ENCODE measurements at places on chromosomes 5 and 9. TPM values are rescaled to one million over a fixed set of nuclear protein-coding genes. Genes with fewer than 3 reads are reported as not detected.
A peak's percentile ranks its signal among the peaks of the same experiment; 100 is the strongest.

GRCh38 chr9:10366171-10366779 is 246.5 kb downstream of the PTPRD start:
- no peak for DNase-seq

DNA sequence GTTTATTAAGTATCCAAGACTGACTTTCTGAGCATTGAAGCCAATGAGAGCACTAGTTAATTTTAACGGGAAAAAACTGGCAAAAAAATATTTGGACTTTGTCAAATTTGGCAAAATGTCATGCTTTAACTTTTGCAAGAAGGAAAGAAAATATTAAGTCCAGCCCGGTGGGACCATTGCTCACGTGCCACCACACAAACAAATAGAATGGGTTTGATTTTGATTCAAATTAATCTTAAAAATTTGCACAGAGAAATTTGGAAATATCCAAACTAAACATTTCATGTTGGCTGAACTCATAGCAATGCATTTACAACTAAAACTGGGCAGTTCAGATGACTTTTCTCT is 302.2 kb downstream of the EBF1 start:
- no peak for DNase-seq

DNA sequence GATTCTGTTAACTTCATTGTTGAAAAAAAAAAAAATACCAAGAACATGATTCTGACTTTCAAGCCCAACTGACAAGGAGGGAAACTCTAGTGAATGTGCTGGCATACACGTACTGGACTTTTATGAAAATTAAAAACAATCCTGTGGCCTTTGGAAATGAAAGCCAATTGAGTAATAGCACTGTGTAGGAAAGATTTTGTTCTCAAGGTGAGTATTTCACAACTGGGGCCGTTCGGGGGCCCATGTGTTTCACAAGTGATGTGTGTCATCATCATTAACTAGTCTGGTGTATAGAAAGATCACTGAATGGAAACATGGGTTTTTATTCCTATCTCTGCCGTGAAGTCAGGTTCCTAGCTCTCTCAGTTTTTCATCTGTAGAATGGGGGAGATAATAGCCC is 605.0 kb upstream of the CLINT1 start:
- DNase-seq: no peak

PLPPR1 gene
- not detected for total RNA-seq

ZNF483 gene
- total RNA-seq: 5.9 TPM

- no peak for DNase-seq
These were observed 124.7 kb upstream of the NIPBL start for GRCh38 chr5:36751886-36752285.

DNA sequence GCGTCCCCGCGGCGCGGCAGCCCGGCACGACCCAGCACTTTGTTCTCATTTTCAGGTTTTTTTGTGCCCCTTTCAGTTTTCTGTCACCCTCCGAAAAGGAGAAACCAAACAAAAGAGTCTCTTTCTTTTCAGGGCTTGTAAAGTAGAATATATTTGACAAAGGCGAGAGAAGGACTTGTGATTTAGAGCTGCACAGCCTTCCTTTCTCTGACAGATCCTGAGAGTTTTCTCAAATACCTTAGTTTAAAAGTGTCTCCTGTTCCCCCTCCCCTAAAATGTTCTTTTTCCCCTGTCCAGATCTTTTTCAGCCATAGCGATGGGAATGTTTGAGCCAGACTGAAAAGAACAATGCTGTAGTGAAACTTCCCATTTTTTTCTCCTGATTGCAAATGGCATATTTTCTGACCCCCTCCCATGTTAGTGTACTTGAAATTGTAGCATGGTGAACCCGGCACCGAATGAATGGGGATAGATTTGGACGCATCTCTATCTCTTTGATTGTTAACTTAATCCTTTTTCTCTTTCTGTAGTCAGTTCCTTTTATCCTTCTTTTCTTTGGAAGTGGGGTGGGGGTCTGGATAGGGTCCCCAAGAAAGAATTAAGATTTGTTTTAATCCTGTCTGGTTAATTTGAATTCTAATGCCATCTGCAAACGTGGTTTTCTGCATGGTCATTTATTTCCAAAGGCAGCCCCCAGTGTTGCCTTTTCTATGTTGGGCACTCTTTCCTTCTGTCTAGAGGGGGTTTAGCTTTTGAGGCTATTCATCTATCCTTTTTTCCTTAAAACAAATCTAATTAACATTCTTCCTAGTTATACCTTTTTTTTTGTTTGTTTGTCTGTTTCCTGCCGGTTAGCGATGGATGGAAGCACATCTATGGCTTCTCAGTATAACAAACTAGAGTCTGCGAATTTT is 2.2 kb downstream of the ZSWIM6 start:
- DNase-seq: no peak

TAF11L2 gene
- total RNA-seq: not detected

DNA sequence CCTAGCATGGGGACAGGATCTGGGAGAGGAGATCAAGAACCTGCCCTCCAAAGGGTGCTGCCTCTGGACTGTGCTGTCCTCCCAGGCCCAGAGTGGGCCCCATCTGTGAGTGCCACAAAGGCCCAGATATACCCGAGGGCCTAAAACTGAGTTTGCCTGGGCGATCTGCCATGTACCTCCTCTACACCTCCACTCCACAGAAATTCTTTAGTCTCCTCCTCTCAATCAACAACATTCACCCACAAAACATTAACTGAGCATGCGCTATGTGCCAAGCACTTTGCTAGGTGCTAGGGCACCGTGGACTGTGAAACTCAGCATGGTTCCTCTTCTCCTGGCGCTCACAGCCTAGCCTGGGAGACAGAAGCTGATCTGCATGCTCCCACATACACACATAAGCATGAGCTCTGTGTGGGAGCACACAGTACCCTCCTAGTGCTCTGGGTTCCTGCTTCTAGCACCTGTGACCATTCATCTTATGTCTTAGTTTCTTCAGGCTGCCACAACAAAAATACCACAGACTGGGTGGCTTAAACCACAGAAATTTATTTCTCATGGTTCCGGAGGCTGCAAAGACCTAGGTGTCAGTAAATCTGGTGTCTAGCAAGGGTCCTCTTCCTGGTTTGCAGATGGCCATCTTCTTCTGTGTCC is 82.0 kb upstream of the FSTL4 start:
- DNase-seq: no peak

- DNase-seq: peak; percentile 43
These were observed 39.3 kb upstream of the CDC42SE2 start for GRCh38 chr5:131224387-131225201.

GRCh38 chr5:138663561-138663960 is 88.4 kb upstream of the HSPA9 start:
- DNase-seq: no peak

DNA sequence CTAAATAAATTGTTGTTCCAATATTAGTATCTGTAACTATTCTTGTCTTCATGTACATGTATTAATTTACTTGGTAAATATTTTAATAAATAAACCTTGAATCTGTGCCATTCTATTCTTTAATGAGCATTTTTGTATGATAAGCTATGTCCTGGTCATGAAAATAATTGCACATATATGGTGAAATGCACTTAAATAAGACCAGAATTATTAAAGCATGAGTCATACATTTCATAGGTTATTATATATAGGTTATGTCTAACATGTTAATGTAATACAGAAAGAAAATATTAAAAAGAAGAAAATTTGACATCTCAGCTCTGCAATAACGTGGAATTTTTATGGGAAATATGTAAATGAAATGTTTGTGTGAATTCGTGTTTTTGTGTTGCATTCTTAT is 1168.1 kb downstream of the TAF11L14 start:
- no peak for DNase-seq

- no peak for DNase-seq
These were observed 154.3 kb upstream of the TBC1D2 start for GRCh38 chr9:98409719-98410118.

DNA sequence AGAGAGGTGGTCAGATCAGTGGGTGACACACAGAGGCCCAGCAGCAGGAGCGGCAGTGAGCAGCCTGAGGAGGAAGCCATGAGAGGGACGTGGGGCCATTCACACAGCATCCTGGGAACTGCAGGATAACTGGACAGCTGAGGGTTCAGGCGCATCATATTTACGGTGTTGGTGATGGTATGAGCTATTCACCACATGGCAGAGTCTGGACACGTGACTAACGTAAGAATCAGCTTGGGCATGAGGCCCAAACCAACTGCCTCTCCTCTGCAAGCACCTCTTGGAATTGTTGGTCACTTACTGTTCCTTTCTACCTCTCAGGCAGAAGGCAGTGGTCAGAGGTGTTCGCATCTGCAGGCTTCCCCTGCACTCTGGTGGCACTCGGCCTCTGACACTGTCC is 141.1 kb downstream of the ENTREP1 start:
- no peak for DNase-seq

- peak; percentile 2 for DNase-seq
These were observed 72.4 kb upstream of the UNC5A start for GRCh38 chr5:176737746-176738636.

DNA sequence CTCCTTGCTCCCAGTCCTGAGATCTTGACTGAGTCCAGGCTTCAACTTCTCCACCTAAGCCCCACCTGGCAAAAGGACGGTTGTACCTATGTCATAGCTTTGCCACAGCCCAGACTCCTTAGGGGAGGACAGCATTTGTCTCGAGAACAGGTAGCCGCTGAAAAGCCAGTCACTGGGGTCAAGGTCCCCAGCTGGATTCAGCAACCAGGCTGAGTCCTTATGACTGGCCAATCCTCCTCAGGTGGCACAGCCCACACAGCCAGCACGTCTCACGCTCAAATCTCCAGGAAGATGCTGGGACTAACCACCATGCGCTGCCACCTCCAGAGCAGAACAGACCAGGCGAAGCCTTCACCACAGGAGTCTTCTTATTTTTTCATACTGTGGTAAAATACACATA is 27.9 kb upstream of the SMU1 start:
- no peak for DNase-seq

FOXD4L5 gene
- total RNA-seq: 0.13 TPM

GRCh38 chr5:61327760-61328753 is 4.0 kb upstream of the ZSWIM6 start:
- peak; percentile 47 for DNase-seq

DNA sequence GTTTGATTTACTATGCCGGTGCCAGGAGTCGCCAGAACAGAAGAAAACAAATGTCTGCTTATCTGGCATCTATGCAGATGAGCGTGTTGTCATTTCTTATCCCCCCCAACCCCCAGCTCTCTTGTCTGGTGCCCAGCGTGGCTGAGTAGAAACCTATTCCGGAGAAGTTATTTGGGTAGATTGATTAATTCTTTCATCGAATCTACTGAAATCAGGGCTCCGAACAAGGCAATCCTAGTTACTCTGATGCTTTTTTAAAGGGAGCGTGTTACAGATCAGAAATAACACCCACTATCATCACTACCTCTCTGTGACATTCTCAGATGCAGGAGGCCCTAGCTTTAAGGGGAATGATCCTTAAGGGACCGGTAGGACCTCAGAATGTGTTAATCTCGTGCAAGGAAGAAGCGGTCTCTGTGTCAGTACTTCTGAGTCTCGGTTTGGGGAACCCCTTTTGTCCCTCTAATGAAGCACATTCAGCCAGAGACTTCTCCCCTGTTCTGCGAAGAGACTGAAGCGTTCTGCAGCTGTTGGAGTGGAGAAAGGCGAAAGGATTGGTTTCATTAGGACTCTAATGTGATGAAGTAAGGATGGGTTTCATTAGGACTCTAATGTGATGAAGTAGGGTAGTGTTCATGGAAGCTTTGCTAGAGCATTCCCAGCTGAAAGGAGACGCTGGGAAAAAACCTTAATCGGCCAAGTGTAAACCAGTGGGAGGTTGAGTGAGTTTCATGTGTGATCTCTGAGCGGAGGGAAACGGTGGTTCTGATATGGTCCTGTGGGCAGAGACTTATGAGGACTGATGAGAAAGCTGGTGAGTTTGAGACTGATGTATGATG is 1.5 kb downstream of the PIP5K1B start:
- no peak for DNase-seq

DNA sequence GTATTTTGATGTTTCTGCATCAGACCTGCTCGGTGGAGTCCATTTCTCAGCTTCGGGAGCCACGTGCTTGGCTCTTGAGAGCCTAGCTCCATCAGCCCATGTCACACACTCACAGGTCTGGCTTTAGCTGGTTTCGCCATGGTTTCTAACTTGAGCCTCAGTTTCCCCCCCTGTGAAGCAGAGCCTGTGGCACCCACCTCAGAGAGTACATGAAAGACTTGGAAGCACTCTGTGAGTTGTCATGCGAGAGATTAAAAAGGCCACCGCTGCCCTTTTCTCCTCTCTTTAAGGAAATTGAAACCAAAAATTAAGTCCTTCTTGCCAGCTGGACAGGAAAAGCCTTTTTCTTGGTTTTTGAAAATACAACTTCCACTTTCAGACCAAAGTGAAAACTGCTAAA is 8.8 kb downstream of the TENT4A start:
- DNase-seq: no peak

DNA sequence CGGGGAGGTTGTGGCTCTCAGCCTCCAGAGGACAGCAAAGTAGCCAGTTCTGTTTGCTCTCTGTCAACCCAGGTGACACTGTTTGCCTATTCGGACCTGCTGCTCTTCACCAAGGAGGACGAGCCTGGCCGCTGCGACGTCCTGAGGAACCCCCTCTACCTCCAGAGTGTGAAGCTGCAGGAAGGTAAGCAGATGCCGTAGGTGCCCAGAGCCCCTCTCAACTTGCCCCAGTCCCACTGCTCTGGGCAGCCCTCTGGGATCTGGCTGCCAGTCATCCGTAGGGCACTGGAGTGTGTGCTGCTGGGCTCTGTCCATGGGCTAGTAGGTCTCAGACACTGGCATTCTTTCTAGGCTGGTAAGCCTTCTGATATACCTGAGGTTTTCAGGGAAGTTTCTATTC is 59.3 kb downstream of the RGS3 start:
- DNase-seq: no peak

CARD19 gene
- total RNA-seq: 80.4 TPM

Data from activated CD4-positive, alpha-beta memory T cell treated with anti-CD3 and anti-CD28 coated beads, Interleukin-2, amount 10 ng/mL, durations not matched to agents 7 days and 5 days (primary cell).